ENCODE measurements at places on chromosomes 3 and 15.

GRCh38 chr3:40179016-40179415 lies 130.5 kb upstream of the EIF1B start:
- H3K4me3 ChIP-seq, result no peak overlapping the region
- H3K27me3 ChIP-seq, result peaks cover 14% of the 10 kb centered on the region
- DNase-seq, result no peak

GRCh38 chr3:152656214-152656971 lies 178.5 kb upstream of the P2RY1 start:
- no peak for DNase-seq
- H3K4me3 ChIP-seq, result no peak overlapping the region
- H3K4me1 ChIP-seq, result peaks cover 3% of the 10 kb centered on the region
- H3K36me3 ChIP-seq, result no peaks in the 10 kb centered on the region
- peaks cover 25% of the 10 kb centered on the region for H3K27me3 ChIP-seq
- no peak overlapping the region for H3K27ac ChIP-seq

GRCh38 chr15:41610048-41610447 lies 50.2 kb upstream of the MGA start:
- H3K36me3 ChIP-seq, result peaks cover 4% of the 10 kb centered on the region
- H3K4me1 ChIP-seq, result peaks cover 6% of the 10 kb centered on the region
- no peak for DNase-seq
- peaks cover 20% of the 10 kb centered on the region for H3K27me3 ChIP-seq

DNA sequence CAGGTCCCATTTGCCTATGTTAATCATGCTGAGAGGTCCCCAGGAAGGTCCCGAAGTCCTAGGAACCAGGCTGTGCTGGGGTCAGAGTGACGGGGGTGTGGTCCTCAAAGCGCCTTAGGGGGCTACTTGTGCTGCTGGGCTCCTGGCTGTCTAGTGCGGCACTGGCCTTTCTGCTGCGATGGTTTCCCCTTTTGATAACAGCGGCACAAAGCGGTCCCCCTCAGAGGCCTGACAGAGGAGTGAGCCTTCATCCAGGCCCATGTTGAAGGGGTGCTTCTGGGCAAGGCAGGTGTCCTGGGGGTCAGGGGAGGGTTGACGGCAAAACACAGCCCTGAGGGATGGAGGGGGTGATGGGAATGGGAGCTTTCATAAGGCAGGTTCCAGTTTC lies 68.8 kb downstream of the HMCES start:
- H3K27me3 ChIP-seq, result peaks cover 35% of the 10 kb centered on the region
- peaks cover 3% of the 10 kb centered on the region for H3K4me1 ChIP-seq
- H3K36me3 ChIP-seq, result no peaks in the 10 kb centered on the region
- no peak for DNase-seq
- H3K4me3 ChIP-seq, result no peak overlapping the region
- H3K27ac ChIP-seq, result no peak overlapping the region

GRCh38 chr3:170732660-170733245 lies 137.2 kb downstream of the RPL22L1 start:
- no peak overlapping the region for H3K27ac ChIP-seq
- no peaks in the 10 kb centered on the region for H3K36me3 ChIP-seq
- H3K4me1 ChIP-seq, result no peaks in the 10 kb centered on the region
- H3K4me3 ChIP-seq, result no peak overlapping the region
- no peak for DNase-seq

DNA sequence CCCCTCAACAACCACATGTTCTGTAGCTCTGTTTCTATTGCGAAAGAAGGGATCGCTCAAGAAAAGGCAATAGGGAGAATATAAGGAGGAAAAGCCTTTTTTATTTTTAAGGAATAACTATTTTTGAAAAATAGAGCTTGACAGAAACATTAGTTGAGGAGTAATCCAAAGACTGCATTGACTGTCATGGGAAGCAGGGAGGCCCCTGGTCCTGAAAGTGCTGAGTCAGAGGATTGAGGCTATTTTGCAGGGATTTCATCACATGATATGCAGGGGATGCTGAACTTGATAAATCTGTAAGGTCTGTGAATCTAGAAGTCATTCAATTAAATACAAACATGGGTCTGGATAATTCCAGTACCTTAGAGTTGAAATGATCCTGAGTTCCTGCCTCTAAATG lies 92.0 kb downstream of the MTHFS start:
- H3K27ac ChIP-seq, result no peak overlapping the region
- H3K4me3 ChIP-seq, result no peak overlapping the region
- H3K27me3 ChIP-seq, result peaks cover 4% of the 10 kb centered on the region
- DNase-seq, result no peak

DNA sequence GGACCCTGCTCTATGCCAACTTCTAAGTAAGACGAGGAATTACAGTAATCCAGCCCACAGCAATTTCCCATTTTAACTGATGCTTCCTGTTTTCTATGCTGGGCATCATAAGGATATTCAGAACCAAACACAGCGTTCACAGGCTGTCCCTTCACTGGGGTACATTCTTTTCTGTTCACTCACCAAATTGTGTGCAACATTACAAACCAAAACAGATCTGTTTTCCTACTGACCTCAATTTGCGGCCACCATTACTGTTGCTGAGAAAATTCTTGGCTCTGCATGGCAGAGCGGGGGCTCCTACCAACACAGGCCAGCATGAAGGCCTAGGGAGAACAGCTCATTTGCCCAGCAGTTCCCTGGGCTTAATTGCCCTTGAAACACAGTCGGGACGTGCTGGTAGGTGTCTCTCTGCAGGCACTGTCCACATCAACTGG lies 76.5 kb downstream of the MYO1E start:
- peaks cover 23% of the 10 kb centered on the region for H3K4me1 ChIP-seq
- no peak for DNase-seq
- no peaks in the 10 kb centered on the region for H3K27me3 ChIP-seq
- H3K4me3 ChIP-seq, result no peak overlapping the region
- no peak overlapping the region for H3K27ac ChIP-seq
